SW480 (cell line): ENCODE measurements at places on chromosomes 13 and 19.
A peak's percentile ranks its signal among the peaks of the same experiment; 100 is the strongest.

DNA sequence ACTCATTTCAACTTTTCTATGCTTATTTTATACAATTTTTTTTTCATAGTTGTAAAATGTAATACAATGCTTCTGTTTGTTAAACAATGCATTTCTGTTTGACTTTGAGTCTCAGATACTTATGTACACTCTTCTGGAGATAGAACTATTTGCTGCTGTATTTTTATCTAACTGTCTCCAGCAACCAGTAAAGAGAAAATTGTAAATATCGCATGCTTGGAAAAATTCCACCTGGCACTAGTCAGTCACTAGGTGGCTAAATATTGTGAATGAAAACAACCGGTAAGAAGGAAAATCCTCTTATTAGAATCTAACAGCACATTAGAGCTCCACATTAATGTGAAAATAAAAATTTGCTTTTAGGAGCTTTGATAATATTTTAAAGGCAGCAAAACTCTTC, 876.5 kb downstream of the PCDH9 start:
- DNase-seq: no peak

- DNase-seq: peak; percentile 16
Observed at GRCh38 chr19:34556488-34556887, 74.9 kb downstream of the WTIP start.

- no peak for DNase-seq
Observed at GRCh38 chr19:8680676-8681344, 17.8 kb downstream of the ACTL9 start.

GRCh38 chr13:48123812-48124211, 28.9 kb upstream of the MED4 start:
- no peak for DNase-seq

- peak; percentile 48 for DNase-seq
Observed at GRCh38 chr13:42525035-42525504, 48.9 kb upstream of the TNFSF11 start.

DNA sequence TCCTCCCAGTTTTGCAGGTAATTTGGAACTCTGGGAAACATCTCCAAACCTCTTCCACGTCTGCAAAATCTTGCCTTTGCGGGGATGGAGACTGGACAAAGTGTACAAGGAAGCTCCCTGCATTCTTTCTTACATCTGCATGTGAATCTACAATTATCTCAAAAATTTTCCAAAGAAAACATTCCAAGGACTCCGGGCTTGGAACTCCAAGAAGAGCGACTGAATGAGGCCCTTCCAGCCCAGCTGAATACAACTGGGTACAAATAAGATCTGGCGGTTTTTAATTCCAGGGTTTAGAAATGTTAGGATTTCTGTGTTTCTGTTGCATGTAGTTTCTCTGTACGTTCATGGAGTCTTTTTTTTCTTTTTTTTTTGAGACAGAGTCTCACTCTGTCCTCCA, 28.5 kb downstream of the EXOC3L2 start:
- no peak for DNase-seq

DNA sequence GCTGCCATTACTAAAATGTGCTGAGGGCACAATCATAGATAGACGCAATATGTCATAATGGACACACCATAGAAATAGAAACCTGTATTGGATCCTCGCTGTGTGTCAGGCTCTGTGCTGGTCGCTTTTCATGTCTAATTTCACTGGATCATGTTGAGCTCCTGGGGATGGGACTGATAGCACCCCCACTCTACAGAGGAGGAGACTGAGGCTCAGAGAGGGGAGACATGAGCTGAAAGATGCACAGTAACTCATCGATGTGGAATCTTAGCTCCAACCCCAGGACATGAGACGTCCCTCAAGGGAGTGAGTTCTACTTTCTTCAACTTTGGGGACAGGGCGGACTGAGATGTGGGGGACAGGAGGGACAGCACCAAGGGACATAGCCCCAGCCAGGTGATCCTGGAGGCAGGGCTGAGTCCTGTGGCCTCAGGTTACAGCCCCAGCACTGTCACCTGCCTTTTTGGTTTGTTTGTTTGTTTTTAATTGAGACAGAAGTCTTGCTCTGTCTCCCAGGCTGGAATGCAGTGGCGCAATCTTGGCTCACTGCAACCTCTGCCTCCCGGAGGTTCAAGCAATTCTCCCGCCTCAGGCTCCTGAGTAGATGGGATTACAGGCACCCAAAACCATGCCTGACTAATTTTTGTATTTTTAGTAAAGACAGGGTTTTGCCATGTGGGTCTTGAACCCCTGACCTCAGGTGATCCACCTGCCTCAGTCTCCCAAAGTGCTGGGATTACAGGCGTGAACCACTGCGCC, 6.6 kb upstream of the GIPC1 start:
- no peak for DNase-seq

GRCh38 chr19:19647037-19647835, 3.8 kb upstream of the GMIP start:
- DNase-seq: no peak

DNA sequence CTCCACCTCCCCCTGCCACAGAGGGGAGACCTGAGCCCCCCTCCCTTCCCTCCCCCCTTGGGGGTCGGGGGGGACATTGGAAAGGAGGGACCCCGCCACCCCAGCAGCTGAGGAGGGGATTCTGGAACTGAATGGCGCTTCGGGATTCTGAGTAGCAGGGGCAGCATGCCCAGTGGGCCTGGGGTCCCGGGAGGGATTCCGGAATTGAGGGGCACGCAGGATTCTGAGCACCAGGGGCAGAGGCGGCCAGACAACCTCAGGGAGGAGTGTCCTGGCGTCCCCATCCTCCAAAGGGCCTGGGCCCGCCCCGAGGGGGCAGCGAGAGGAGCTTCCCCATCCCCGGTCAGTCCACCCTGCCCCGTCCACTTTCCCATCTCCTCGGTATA, 2.4 kb upstream of the APOE start:
- DNase-seq: no peak

DNA sequence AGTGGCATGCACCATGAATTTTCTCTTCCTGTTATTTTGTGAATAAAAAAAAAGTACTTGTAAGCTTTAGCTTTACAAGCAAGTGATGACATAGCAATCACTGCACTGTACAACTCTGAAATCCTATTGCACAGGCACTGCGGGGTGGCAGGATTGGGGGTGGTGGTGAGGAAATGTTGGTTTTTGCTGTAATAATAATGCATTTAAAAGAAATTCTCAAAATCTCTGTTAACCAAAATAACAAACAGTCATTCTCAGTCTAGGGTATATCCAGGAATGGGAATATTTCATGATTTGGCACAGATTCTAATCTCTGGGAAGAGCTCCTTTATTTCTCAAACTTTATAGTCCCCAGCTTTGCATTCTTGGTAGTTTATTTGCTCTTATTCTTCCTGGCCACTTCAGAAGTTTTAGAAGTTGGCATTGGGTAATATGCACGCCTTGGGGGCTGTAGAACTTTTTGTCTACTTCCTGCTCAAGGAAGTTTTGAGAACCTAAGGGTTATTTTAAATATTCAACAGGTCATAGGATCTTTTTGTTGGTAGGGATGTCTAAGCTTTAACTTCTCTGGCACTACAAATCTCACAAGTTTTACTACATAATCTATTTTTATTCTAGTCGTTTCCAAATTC, 353.0 kb upstream of the KLF12 start:
- no peak for DNase-seq

GRCh38 chr13:41674246-41674645, 216.9 kb downstream of the RGCC start:
- no peak for DNase-seq

- no peak for DNase-seq
Observed at GRCh38 chr19:29760752-29761502, 45.9 kb upstream of the C19orf12 start.

- DNase-seq: no peak
Observed at GRCh38 chr19:35223084-35223790, 5.3 kb downstream of the FAM187B start.

GRCh38 chr13:113273851-113274590, 23.0 kb upstream of the LAMP1 start:
- DNase-seq: no peak

GRCh38 chr19:35348911-35349611, 1.4 kb downstream of the FFAR1 start:
- DNase-seq: no peak

GRCh38 chr19:52963247-52963618, 552 bp upstream of the ZNF816 start:
- peak; percentile 11 for DNase-seq

GRCh38 chr13:38755793-38756192, 68.9 kb downstream of the FREM2 start:
- no peak for DNase-seq

DNA sequence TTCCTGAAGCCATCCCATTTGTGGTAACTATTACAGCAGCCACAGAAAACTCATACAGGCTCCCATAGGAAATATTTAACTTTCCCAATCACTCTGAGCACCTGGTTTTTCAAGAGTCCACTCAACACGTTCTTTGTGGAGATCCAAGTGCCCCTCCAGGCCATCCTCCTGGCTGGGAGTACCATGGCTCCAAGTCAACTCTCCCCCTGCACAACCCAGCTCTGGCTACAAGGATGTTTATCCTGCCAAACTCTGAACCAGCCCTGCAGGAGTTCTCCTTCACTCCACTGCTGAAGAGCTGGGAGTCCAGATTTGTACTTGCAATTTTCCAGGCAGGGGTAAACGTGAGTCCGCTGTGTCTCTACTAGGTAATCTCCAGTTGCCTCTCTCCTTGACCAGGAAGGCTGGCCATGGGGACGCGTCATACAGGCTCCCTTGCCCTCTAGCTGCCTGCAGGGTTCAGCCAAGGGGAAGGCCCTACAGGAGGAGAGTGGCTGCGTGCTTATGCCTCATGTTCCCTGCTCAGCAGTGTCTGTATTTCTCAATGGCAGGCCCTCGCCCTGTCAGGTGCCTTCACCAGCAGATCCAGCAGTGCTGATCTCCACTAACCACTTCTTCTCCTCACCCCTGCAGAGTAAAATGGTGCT, 29.9 kb upstream of the ARGLU1 start:
- no peak for DNase-seq

DNA sequence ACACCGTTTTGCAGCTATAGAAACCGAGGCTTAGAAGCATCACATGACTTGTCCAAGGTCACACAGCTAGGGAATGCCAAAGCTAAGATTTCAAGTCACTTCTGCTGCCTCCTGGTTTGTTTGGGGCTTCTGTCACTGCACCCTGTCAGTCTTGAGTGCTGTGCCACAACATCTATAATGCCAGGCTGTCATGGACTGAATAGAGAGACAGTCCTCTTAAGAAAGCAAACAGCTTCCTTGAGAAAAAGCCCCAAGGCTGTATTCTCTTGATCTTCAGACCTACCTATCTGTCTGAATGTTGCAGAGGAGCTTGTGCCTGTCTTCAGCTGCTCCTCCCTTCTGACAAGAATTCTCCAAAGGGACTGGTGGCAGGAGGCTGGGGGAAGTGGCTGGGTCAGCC, 81.6 kb downstream of the OLFM4 start:
- no peak for DNase-seq

DNA sequence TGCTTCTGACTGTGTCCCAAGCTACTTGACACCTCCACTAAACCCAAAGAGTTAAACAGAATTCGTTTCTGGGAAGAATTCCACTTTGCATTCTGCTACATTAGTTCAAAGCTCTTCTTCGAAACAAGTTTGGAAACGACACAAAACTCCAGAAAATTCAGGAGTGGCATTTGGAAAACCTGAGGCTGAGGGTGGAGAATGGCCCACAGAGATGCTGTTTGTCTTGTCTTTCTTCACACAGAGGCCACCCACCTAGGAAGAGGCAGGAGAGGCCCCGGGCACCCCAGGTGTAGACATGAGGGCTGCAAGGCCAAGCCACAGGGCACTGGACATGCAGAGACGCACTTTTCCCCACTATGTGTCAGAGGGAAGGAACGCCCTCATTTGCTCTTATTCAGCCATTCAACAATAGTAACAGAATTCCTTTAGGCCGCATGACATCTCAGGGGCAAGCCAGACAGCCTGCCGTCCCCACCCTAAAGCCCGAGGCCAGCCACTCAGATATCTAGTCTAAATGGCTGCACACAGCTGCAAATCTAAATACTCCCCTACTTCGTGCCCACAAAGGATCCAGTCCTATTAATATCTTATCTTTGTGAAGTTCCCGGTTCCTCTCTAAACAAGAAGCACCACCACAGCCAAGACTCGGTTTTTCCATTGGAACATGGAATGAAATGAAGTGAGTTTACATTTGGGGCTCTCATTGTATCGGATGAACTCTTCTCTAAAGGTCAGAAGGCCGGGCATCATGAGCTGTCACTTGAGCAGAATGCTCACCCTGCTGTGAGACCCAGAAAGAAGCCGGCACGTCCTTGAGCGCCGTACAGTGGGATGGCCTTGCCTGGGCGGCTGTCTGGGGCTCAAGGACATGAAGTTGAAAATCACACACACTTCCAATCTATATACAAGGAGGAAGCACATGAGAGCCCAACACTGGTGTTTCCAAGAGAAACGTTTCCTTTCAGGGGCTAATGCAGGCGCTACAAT, 19.8 kb downstream of the COL4A1 start:
- DNase-seq: no peak

GRCh38 chr13:66618702-66619101, 611.4 kb downstream of the PCDH9 start:
- DNase-seq: peak; percentile 25

DNA sequence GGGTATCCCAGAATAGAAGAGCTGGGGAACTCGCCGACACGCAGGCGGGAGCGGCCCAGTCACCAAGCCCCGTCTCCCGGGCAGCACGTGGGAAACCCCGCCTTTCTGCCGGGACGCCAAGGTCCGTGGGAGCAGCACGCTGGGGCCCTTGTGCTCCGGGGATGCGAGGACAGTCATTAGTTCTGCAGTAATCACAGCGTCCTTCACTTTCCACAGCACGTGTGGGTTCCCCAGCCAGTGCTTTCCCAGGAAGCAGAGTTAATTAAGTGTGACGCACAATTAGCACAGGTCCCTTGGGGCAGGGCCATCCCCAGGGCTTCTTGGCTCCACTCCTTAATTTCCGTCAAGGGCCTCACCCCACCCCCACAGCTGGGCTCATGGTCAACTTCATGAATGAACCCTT, 64.3 kb upstream of the C13orf46 start:
- DNase-seq: no peak

- DNase-seq: no peak
Observed at GRCh38 chr13:93726173-93726957, 499.8 kb downstream of the GPC6 start.

- DNase-seq: no peak
Observed at GRCh38 chr19:43395561-43395960, 19.1 kb upstream of the TEX101 start.

DNA sequence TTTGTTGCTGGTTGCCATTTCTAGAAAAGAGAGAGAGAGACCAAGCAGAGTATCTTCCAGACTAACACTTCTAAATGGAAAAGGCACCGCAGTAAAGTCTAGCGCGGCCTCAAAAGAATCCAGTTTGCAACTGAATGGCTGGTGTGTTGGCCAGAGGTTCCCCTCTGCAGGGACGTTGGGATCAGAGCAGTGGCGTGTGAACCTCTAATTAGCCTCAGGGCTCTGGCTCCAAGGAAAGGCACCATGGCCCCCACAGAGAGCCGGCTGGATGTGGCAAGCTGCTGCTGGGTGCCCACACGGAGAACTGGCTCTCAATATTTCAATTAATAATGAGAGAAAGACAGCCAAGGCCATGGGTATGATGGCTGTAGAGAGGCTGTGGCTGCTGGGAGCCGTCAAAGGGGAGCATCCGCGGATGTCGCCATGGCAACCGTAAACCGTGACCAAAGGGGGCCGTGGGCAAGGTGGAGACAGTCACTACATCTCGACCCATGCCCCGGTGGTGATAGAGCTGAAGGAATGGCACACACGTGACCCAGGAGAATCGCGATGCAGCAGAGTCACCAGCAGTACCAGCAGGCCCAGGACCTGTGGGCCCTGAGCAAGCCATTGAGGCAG, 9.5 kb downstream of the VSTM2B start:
- no peak for DNase-seq

- no peak for DNase-seq
Observed at GRCh38 chr13:26708007-26708297, 52.6 kb downstream of the GPR12 start.

- no peak for DNase-seq
Observed at GRCh38 chr19:2691951-2692350, 10.5 kb downstream of the GNG7 start.
